K562 (cell line): ENCODE measurements at places on chromosomes 11 and 22.

- DNase-seq: no peak
These were observed 121.7 kb downstream of the OSBP2 start for GRCh38 chr22:30816413-30816812.

DNA sequence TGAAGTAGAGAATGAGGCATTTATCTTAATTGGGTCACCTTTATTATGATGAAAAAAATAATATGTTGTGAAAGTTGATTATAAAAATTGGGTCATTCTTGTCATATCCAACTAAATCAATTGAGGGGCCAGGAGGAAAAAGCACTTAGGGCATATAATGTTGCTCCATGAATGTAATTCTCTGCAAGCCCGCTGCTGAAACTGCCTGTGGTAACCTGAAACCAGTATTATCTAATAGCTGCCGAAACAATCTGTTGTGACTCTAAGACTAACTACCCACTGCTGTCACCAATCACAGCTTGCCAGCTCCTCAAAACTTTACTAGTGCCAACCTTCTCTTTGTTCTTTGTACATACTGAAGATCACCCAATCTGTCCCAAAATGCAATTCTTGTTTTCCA lies 115.8 kb downstream of the ATG16L2 start:
- DNase-seq: no peak

DNA sequence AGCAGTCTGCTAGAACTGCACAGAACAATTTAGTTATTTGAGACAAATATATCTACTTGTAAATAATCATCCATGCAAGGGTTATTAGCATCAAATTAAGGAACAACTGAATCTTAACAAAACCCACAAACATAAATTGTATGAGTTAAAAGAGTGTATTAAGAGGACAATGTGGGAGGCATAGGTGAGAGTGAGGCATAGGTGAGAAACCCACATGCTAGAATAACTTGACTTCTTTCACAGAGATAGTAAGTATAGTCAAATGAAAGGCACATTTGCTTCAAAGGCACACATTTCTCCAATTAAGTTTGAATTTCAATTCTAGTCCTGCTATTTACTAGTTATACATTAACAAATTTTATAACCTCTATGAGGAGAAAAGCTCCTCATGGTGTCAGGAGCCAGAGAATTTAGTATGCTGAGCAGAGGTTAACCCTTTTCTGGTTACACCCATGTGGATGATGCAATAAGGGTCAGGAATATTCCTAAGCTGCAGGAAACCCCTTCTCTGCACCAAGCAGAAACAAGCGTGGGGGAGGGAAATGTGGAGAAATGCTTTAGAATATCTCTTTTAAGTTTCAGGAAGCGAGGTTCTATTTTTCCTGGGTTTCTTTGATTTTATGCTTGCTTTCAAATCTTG lies 264.2 kb downstream of the GRM5 start:
- DNase-seq: no peak

GRCh38 chr11:59801160-59801706 lies 9.3 kb downstream of the MRPL16 start:
- DNase-seq: no peak

DNA sequence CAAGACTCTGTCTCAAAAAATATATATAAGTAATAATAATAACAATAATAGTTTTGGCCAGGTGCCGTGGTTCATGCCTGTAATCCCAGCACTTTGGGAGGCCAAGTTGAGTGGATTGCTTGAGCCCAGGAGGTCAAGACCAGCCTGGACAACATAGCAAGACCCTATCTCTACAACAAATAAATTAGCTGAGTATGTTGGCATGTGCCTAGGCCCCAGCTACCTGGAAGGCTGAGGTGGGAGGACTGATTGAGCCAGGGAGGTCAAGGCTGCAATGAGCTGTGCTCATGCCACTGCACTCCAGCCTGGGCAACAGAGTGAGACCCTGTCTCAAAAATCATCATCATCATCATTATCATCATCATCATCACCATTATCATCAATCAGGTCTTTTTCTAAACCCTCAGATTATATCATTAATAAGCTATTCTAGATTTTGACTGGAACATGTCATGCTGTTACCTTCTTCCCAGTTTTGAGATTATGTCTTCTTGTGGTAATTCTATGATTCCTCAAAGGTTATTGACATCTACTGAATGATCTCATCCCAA lies 39.3 kb downstream of the DENND5A start:
- no peak for DNase-seq

DNA sequence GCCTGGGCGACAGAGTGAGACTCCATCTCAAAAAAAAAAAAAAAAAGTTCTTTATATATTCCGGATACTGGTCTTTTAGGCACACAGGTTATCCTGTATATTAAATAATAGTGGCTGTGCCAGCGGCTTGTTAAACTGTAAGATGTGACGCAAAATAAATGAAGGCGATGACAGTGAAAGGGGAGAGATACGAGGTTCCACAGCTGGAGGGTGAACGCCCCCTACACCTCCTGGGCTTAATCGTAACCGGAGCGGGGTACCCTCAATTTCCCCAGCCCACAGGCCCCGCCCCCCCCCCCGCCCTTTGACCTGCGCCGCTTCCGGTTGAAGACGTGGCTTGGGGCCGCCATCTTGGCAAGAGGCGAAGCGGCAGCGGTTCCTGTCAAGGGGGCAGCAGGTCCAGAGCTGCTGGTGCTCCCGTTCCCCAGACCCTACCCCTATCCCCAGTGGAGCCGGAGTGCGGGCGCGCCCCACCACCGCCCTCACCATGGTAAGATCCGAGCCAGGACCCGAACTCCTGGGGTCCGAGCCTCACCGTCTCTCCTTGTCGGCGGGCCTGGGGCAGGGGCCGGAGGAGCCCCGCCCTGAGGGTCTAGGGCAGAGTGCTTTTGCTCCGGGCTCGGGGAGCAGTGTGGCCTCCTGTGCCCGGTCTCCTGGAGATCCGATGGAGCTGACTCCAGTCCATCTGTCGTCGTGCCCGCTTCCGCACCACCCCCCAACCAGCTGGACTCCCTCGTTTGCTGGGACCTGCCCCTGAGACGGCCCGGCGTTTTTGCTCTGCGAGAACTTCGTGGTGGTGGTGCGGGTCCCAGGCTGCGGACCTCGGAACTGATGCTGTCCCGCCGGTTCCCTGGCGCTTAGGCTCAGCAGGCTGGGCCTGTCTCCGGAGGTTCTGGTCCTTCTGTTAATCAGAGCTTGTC lies at the start of gene ARCN1:
Gene ARCN1, plus strand, starts transcription at position 349 of the 920 bp plus-strand sequence. Its CDS starts 139 bp downstream, at position 488.
- peak; percentile 87 for DNase-seq

DNA sequence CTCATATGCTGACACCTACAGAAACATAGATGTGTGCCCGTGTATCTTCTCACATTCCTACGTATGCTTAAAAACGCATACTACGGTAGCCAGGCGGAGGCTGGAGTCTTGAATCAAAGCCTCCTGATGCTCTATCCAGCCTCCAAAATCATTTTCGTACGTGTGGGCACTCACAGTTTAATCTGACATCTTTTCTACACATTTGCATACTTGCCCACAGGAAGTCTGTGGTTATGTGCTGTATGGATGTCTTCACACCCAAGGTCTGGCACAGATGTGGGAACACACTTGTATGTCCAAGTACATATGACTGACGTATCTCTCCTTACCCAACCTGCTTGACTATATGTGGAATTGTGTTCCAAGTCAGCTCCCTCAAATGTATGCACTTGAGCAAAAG lies 561.8 kb upstream of the CADM1 start:
- no peak for DNase-seq

- DNase-seq: no peak
These were observed 56.8 kb downstream of the DHCR7 start for GRCh38 chr11:71391352-71391751.

GRCh38 chr11:121889931-121890330 lies 226.1 kb downstream of the BLID start:
- DNase-seq: no peak

DNA sequence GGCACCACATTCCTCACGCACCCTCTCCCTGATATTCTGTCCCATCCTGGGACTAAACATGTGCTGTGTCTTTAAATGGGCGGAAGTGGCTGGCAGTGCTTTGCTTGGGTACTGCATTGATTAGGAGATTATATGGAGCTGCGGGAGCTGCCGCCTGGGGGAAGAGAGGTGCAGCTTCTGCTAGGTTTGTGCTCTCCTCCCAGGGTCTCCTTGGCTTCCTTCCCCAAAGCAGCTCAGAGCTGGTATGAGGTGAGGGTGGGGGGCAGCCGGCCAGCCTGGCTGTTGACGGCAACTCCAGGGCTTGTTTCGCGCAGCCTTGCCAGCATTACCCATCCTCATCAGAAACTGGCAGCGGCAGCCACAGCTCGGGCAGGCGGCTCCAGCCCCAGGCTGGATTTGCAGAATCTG lies 95.4 kb downstream of the GRAMD1B start:
- no peak for DNase-seq

- DNase-seq: no peak
These were observed 25.3 kb downstream of the PPM1F start for GRCh38 chr22:21927174-21927823.

GRCh38 chr11:46543564-46543963 lies 50.3 kb downstream of the AMBRA1 start:
- peak; percentile 22 for DNase-seq

- DNase-seq: no peak
These were observed 41.3 kb upstream of the VPREB1 start for GRCh38 chr22:22203048-22203971.

DNA sequence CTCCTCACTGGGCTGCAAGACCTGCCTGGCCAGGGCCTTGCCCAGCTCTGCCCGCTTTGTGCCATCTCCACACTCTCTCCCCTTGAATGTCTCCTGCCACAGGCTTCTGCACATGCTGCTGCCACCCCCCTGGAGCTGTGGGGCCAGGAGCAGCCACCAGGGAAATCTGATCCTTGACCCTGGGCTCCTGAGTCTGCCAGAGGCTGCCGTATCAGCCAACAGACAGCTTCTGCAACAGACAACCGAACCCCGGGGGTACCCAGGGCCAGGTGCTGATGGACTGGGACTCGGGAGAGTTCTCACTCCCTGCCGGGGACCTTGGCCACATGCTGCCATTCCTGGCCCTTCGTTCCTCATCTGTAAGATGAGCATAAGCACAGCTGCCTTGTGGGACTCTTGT lies 3.3 kb upstream of the PPARA start:
- no peak for DNase-seq

- DNase-seq: no peak
These were observed 13.6 kb upstream of the MUC2 start for GRCh38 chr11:1060852-1061616.

DNA sequence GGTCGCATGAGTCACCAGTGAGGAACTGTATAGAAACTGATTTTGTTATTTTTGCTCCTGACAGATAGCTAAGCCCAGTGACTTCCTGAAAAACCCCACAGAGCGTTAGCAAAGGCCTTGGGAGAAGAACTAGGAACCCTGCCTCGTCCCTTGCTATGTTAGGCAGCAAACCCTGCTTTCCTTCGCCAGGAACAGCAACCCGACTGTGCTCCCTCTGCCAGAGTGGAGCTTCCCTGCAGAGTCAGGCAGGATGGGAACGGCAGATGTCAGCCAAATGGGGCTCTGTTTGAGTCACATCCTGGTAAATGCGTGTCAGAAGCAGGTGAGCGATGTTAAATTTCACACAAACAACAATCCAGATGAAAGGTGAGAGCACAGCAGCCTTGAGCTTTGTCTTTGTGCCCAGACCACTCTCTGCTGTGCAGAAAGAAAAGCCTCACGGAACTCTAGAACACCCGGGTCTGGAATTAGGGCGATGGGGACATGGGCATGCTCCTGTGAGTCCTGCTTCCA lies 186.6 kb downstream of the ADAMTS15 start:
- DNase-seq: no peak

- DNase-seq: peak; percentile 78
These were observed 6.1 kb downstream of the NUP50 start for GRCh38 chr22:45169591-45170466.

- no peak for DNase-seq
These were observed 24.1 kb downstream of the SIK3 start for GRCh38 chr11:117074119-117074518.

DNA sequence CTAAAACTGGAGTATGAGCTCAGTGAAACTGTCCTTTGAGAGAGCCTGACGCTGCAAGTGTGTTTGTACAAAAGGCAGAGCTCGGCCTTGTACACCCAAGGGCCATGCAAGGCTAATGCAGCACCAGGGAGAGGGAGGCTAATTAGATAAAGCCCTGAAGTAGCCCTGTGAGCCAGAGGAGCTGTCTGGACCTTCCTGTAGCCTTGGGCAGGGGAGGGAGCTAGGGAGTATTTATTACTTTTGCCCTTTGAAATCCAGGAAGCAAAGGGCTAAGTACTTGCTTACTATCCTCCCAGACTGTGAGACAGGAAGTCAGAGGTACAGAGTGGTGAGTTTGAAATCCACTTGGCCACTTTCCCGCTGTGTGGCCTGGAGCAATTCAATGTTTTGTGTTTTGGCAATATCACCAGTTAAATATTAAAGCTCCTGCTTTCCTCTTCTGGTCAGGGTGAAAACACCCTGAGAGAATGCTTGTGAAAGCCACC lies 10.2 kb upstream of the LDHA start:
- DNase-seq: peak; percentile 22

- DNase-seq: no peak
These were observed 63.9 kb upstream of the PICALM start for GRCh38 chr11:86132667-86133249.

DNA sequence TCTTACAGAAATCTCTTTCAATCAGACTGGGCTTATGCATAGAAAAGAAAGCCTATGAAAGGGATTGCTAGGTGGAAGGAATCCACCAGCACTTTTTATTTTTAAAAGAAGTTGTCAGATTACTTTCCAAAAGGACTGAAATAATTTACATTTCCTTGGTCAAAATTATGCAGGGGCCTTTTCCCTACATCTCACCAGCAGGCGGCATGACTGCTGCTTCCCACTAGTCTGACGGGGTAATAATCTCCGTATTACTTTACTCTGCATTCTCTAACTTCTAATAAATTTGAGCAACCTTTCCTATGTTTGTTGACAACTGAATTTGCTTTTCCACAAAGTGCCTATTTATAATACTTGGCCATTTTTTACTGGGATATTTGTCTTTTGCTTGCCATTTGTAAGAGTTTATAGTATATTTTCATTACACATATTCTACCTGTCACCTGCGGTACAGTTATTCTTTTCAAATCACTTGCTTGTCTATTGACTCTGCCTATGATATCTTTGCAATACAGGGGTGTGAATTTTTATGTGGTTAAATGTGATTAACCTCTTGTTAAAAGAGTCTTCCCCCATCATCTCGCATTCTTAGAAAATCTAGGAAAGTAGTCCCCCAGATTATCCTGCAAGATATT lies 51.9 kb upstream of the USP47 start:
- DNase-seq: peak; percentile 24

DNA sequence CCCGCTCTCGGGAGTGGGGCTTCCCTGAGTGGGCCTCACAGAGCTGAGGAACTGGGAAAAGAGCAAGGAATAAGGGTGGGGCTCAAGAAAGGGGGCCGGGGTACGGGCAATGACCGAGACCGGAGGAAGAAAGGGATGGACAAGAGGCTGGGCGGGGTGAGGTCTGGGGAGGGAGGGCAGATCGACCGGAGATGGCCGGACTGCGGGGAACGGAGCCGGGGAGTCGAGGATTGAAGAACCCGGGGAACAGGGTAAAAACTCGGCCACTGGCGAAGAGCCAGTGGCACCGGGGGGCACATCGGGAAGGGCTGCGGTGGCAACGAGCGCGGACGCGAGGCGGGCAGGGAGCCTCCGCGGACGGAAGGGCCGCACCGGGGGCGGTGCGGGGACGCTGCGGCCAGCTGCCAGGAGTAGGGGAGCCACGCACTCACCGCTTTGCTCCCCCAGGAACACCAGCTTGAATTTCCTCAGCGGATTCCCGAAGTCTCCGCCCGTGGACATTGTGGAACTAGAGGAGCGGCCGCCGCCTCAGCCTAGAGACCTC lies 667 bp downstream of the RAB6A start:
- peak; percentile 56 for DNase-seq

- DNase-seq: no peak
These were observed 7.1 kb downstream of the TMA7B start for GRCh38 chr22:39967103-39967829.

- DNase-seq: no peak
These were observed 188.4 kb downstream of the SOX6 start for GRCh38 chr11:16167706-16168487.
